ENCODE measurements at places on chromosomes 2 and 18. TPM values are rescaled to one million over a fixed set of nuclear protein-coding genes. Genes with fewer than 3 reads are reported as not detected.

Gene RAB1A
- total RNA-seq = 61.2 TPM

Gene SCRN3
- total RNA-seq = 13.7 TPM

Gene C2orf81
- total RNA-seq = under 0.01 TPM

Gene CEBPZ
- total RNA-seq = 38.7 TPM

Gene OTX1
- under 0.01 TPM for total RNA-seq

Gene LYPD6
- total RNA-seq = 7.5 TPM

Gene SERPINB2
- total RNA-seq = 0.22 TPM

Gene ZC3H8
- total RNA-seq = 4.2 TPM

Gene TMEM182
- total RNA-seq = 0.44 TPM

Gene RGPD3
- total RNA-seq = under 0.01 TPM

Gene CTAGE1
- not detected for total RNA-seq

Gene DSG4
- total RNA-seq = not detected

Gene CRACDL
- 2.2 TPM for total RNA-seq

Gene TWIST2
- 0.44 TPM for total RNA-seq

Gene ANKRD62
- not detected for total RNA-seq

Gene PLEK
- total RNA-seq = under 0.01 TPM

Gene COL6A3
- 1.8 TPM for total RNA-seq

Gene RAB27B
- under 0.01 TPM for total RNA-seq

Gene PRR30
- total RNA-seq = not detected

Gene ELP2
- total RNA-seq = 158 TPM

Gene OR6B2
- total RNA-seq = not detected

Gene HOXD3
- total RNA-seq = 6.5 TPM

Gene FABP1
- not detected for total RNA-seq

Gene SCN3A
- total RNA-seq = 33.1 TPM

Gene CD8B2
- total RNA-seq = not detected

Gene ADGRF3
- under 0.01 TPM for total RNA-seq

Gene RFX8
- not detected for total RNA-seq

Gene DAW1
- total RNA-seq = 0.20 TPM

Gene RAB6C
- total RNA-seq = under 0.01 TPM

Gene WDR54
- total RNA-seq = 32.3 TPM

Gene NPHP1
- 1.5 TPM for total RNA-seq

Gene XIRP2
- total RNA-seq = not detected

Gene INO80B
- 6.3 TPM for total RNA-seq
